Left renal cortex interstitium (tissue), 4 donors: ENCODE measurements at places on chromosomes 5 and 9.

- no peak for DNase-seq
Measured at GRCh38 chr9:105044518-105044917, 116.6 kb upstream of the ABCA1 start.

- no peak for DNase-seq
Measured at GRCh38 chr5:135393691-135394090, 5.3 kb downstream of the MACROH2A1 start.

DNA sequence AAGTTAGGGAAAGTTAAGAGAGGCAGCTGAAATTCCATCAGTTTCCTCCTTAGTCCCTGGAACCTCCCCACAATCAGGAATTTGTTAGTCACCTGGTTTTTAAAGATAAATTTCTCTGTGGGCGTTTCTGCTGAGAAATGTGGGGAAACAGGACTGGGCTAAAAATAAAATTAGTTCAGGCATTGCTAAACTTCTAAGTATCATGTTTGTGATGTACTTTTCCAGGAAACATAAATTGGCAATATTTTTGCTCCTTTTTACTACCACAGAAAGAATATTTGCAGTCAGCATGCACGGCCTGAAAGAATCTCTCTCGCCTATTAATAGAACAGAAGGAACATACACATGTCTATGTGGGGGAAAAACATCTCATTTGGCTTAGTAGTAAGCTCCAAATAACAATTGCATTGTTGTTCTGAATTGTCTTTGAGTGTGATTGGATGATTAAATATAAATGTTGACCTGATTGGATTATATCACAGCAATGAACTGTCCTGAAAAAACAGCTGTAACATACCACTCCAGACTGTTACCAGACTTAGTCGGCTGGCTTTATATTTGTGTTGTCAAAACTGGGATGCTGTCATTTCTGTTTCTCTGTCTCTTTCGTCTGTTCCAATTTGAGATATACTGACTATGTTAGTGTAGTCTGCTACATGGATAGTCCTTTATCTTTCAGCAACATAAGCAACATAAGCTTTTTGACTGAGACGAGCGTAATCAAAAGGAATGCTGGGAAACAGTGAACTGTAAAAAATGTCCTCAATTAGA is 12.9 kb downstream of the TJP2 start:
- no peak for DNase-seq

- DNase-seq, result no peak
Measured at GRCh38 chr9:126357074-126357473, 30.4 kb downstream of the MVB12B start.

- DNase-seq, result no peak
Measured at GRCh38 chr5:45643056-45643455, 53.1 kb downstream of the HCN1 start.

- no peak for DNase-seq
Measured at GRCh38 chr9:70587201-70587600, 172.7 kb upstream of the KLF9 start.

- no peak for DNase-seq
Measured at GRCh38 chr5:81187885-81188284, 45.2 kb upstream of the CKMT2 start.

DNA sequence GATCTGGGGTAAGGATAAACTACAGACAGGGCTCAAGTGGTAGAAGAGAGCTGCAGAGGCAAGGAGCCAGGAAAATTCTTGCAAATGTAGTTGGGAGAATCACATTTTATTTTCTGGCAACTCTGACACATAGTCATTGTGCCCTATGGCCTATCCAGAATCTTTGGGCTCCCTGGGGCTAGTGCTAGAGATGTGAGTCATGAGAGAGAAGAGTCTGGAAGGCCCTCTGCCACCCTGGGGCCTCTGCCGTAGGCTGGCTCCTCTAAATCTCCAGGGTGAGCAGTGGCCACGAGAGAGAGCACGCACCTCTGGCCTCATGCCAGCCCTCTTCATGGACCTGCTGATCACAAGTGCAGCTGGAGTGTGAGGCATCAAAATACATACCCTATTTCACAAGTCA is 74.3 kb upstream of the SSBP2 start:
- DNase-seq, result no peak

GRCh38 chr9:131299961-131300347 is 10.4 kb downstream of the PLPP7 start:
- DNase-seq, result no peak

- DNase-seq, result no peak
Measured at GRCh38 chr5:68318955-68319705, 103.6 kb downstream of the PIK3R1 start.

DNA sequence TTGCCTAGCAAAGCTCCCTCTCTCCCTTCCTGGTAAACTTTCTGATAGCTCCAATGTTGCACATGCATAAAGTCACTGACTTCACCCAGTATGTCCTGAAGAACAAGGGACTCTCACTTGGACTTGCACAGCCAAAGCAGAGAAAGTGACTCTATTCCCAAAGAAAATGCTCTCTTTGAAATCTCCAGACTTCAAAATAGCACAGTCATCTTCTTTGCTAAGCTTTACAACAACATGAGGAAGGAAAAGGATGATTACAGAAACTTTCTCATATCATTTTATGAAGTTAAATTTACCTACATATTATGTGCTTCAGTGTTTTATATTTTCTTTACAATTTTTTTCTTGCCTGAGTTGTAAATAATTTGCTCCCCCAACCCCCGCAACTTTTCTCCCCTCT is 264.6 kb downstream of the PJA2 start:
- no peak for DNase-seq

DNA sequence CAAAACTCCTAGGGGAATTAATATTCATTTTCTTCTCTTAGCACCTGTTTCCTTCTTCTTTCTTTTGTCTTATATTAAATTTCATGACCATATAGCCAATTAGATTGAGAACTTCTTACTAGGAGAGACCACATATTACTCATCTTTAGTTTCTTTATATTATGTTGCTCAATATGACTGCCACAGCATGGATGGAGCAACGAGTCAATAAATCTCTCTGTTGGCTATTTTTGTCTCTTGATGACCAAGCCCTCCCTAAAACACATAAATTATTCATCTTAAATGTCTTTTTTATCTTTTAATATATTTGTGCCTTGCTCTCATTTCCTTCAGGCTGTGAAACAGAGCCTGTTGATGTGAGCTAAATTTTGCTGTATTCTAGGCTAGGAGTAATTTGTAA is 123.0 kb downstream of the ADAMTSL1 start:
- no peak for DNase-seq

DNA sequence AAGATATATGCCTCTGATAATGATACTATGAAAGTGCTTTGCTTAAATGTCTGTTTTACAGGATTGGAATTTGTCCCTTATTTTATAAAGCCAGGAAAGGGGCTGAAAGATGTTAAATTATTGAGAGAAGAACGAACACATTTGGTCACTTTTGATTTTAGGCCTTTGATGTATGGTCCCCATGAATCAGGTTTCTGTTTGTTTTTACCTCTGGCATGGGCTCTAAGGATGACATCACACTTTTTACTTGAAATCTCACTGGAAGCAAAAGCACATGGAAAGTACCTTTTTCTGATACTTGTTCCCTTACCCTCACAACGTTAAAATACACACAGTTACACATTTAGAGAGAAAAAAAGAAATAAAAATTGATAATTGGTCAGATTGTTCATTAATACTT is 6.9 kb downstream of the OTULIN start:
- no peak for DNase-seq

- DNase-seq, result no peak
Measured at GRCh38 chr9:93111371-93112115, 15.5 kb downstream of the CARD19 start.

GRCh38 chr9:70422371-70423043 is 8.1 kb upstream of the KLF9 start:
- DNase-seq, result no peak

DNA sequence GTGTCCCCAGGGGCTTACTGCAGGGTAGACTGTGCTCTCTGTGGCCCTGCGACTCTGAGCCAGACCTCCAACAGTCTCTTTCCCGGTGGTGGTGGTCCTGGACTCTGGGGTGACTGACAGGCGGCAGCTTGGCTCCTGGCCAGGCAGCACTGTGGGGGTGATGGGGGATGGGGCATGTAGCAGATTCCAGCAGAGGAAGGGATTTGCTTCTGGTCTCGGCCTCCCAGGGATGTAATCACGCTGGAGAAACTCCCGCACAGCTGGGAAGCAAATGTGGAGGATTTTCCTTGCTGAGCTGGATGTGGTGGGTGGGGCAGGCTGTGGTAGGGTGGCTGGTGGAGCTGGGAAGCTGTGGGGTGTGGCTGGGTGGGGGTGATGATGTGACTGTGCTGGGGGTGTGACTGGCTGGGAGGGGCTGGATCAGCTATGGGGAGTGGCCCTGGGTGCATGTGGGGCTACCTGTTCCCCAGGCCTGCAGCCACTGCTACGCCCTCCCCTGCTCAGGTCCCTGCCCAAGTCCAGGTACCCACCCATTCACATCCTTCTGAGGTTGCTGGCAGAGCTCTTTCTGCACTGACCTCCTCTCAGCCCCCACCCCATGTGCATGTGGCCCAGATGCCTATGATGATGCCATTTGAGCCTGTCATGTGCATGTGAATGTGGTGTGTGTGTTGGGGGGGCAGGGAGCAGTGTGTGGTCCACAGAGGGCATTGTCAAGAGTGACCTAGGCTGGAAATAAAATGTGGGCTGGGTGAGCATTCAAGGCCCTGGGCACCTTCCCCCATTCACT is 3.8 kb downstream of the NDST1 start:
- no peak for DNase-seq

DNA sequence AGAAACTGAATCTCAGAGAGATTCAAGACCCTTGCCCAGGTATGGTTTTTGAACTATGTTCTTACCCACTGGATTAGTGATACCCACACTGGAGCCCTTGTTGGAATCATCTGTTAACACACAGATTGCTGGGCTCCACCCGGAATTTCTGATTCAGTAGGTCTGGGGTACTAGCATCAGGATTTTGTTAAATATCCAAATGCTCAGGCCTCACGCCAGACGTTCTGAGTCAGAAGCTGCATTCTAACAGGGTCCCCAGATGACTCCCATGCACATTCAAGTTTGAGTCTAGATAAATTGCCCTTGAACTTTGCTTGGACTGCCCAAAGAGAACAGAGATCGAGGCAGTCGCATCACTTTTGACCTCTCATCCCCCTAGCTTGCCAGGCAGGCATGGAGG is 182.0 kb upstream of the WWC1 start:
- no peak for DNase-seq

GRCh38 chr5:172374783-172375182 is 79.5 kb downstream of the SH3PXD2B start:
- DNase-seq, result no peak

GRCh38 chr5:65819905-65820240 is 97.9 kb downstream of the NLN start:
- no peak for DNase-seq

DNA sequence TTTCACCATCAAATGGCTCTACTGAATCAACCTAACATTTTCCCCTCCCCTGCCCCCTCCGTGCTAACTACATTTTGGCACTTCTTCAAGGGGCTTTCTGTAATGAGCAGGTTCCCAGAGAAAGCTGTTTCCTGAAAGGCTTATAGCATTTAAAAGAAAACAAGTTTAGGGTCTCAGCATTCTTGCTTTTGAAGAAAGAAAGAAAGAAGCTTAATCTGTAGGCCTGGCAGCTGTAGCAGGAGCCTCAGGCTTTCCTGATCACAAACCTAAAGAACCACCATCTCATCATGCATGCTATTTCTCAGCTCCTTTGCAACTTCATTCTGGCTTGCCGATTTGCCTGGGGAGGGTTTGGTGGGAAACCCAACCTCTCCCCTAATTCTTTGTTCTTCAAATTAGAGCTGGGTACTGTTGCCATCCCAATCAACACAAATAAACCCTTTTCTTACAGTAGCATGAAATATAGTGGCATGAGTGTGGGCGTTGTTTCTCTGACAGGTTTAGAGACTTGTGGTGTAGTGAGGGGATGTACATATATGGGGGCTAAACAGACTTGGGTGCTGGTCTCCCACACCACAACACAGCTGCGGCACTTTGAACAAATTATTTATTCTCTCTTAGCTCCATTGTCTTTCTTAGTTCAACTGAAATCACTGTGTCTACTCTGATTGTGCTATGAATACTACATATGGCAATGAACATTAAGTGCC is 160.5 kb upstream of the TNC start:
- DNase-seq, result no peak

- DNase-seq, result no peak
Measured at GRCh38 chr5:158026304-158027031, 167.5 kb upstream of the CLINT1 start.

DNA sequence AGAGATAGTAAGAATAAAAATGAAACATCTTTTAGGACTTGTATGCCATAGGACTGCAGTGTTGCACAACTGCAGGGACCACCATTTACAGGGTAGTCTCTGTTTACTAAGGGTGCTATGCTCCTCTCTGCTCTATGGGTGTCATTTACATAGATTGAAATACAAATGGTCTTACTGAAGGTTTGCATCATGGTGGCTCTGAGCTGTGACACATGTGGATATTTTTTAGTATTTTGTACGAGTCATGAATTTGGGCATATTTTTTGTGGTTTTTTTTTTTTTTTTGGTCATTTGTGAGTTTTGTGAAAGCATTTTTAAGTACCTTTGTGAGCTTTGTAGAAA is 47.4 kb downstream of the CSNK1G3 start:
- no peak for DNase-seq

GRCh38 chr5:107517185-107518033 is 153.3 kb downstream of the EFNA5 start:
- no peak for DNase-seq

GRCh38 chr5:81246697-81247096 is 13.6 kb downstream of the CKMT2 start:
- DNase-seq, result no peak

GRCh38 chr5:150513375-150514309 is 5.7 kb downstream of the NDST1 start:
- DNase-seq, result no peak

GRCh38 chr9:80883426-80883825 is 805.9 kb downstream of the TLE1 start:
- DNase-seq, result no peak

- DNase-seq, result no peak
Measured at GRCh38 chr5:95818181-95819147, 4.1 kb downstream of the GLRX start.

DNA sequence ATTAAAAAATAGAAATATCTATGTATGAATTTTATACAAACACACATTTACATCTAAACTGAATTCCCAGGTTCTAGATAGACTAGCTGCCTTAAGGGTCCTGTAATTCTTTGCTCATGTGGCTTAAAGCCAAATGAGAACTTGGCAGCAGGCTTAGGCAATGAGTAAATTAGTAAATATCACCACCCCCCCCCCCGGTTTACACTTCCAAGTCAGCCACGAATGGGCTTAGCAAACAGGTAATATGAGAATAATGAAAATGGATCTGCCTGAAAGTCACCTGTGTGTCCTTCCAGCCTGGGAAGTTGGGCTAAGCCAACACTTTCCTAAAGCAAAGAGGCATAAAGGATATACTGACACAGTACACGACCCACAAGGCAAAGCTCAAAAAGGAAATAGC is 108.6 kb downstream of the KLHL3 start:
- DNase-seq, result no peak

- DNase-seq, result no peak
Measured at GRCh38 chr9:73206851-73207250, 55.2 kb downstream of the ANXA1 start.

DNA sequence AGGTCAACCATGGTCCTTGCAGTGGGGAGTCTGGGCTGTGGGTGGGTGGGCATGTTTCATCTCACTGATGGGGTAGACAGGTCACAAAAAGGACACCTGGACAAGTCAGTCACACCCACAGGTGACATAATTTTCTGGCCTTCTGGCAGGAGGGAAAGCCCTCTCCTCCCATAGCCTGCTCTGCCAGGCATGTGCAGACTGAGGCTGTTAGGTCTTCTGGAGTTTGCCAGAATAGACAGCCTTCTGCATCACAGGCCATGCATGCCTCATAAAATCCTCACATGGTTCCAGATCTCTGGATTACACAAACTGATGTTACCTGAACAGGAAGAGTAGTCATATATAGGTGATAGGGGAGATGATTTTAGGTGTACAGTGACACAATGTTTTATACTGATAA is 49.1 kb downstream of the ARHGAP26 start:
- no peak for DNase-seq
